ENCODE measurements at places on chromosomes 16 and 17.
A peak's percentile ranks its signal among the peaks of the same experiment; 100 is the strongest.

DNA sequence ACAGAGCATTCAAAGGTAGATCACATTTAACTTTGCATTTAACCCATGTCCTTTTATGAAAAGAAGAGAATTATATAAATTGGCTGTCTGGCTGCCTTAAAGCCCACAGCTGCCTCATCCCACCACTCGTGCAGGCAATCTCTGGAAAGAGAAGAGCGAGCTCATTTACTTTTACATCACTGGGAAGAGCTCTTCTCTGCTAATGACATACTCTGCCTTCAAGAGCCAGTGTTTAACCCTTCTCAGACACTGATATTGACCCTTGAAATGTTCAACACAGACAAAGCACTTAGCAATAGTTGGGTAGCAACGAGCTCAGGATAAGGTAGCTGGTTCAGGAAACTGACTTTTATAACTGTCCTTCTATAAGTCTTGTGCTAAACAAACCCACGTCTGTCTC, 6.8 kb downstream of the KRT38 start:
- H3K36me3 ChIP-seq: no peaks in the 10 kb centered on the region
- DNase-seq: no peak
- no peaks in the 10 kb centered on the region for H3K4me1 ChIP-seq
- H3K27ac ChIP-seq: no peak overlapping the region
- H3K27me3 ChIP-seq: no peaks in the 10 kb centered on the region

DNA sequence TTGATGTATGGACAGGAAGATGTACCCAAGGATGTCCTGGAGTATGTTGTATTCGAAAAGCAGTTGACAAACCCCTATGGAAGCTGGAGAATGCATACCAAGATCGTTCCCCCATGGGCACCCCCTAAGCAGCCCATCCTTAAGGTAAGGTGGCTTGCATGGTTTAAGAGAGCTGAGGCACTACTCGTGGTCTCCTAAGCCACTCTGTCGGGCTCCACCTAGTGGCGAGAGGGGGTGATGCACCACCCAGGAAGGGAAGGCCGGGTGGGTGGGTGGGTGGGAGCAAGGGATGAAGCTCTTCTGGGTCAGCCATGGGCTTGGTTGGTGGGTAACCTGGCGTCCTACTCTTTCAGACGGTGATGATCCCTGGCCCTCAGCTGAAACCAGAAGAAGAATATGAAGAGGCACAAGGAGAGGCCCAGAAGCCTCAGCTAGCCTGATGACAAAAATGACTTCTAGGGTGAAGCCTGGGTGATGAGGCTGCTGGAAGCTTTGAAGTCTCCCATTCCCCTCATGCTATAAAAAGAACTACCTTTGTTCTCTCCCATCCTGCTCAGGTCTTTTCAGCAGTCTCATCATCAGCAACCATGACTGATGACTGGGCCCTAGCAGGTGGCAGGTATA, 21.5 kb downstream of the GPR179 start:
- peaks cover 52% of the 10 kb centered on the region for H3K36me3 ChIP-seq
- no peak overlapping the region for H3K27ac ChIP-seq
- DNase-seq: peak; percentile 37
- H3K4me1 ChIP-seq: peaks cover 14% of the 10 kb centered on the region
- H3K4me3 ChIP-seq: no peak overlapping the region

GRCh38 chr16:65834688-65835087, 531.8 kb upstream of the CDH5 start:
- no peak overlapping the region for H3K27ac ChIP-seq
- H3K27me3 ChIP-seq: peaks cover 4% of the 10 kb centered on the region
- H3K4me3 ChIP-seq: no peak overlapping the region
- no peaks in the 10 kb centered on the region for H3K4me1 ChIP-seq
- no peak for DNase-seq
- no peaks in the 10 kb centered on the region for H3K36me3 ChIP-seq

DNA sequence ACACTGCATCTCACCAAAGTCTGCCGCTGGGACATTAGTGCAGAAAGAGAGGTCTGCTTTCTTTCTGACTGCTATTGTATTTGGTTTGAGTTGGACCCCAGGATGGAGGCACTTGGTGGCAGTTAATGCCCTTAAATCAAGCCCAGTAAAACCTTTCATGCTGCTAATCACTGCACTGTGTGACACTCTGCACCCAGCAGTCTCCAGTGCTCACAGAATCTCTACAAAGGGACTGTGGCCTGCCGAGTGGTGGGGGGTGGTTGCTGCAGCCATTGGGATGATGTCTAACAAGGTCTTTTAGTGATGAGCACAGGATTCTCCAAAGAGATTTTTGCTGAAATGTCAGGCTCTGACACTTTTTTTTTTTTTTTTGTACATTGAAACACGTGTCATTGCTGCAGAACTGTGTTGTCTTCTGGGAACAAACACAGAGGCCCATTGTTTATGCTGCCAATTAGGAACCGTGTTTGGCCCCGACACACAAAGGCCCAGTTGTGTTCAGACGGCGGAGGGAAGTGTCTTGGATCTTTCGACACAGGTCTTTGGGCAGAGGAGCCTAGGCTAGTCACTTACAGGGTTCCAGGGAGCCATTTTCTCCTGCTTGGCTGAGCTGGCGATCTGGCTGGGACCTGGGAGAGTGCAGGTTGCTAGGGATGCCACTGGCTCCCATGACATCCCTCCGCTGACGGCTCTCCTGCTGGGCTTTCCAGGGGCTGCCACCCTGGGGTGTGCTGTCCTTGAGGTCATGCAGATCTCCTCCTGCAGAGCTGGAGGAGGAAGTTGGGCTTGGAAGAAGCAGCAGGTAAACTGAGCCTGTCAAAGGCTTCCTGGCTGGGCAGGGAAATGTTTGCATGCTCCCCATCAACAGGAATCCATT, 16.2 kb upstream of the TNRC6C start:
- H3K36me3 ChIP-seq: no peaks in the 10 kb centered on the region
- no peak for DNase-seq
- H3K4me1 ChIP-seq: no peaks in the 10 kb centered on the region
- peaks cover 3% of the 10 kb centered on the region for H3K27me3 ChIP-seq
- no peak overlapping the region for H3K4me3 ChIP-seq

DNA sequence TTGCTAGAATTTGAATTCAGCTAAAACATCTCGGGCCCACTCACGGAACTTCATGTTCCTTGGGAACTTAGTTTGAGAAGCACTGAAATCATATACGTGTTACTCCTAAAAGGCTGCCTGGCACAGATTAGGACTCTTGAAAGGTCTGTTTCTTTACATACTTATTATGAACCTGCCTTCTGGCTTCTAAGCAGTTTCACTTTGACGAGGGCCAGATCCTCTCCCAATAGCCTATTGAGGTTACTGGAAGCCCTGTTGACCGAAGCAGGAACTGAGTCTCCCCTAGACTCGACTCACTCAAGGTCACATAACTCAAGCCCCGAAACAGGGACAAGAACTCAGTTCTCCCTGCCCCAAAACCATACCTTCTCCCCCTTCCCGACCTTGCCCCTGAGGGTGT, 121.9 kb upstream of the PLCG2 start:
- no peak for DNase-seq
- H3K4me1 ChIP-seq: no peaks in the 10 kb centered on the region
- H3K4me3 ChIP-seq: no peak overlapping the region
- H3K27me3 ChIP-seq: no peaks in the 10 kb centered on the region
- H3K36me3 ChIP-seq: peaks cover 71% of the 10 kb centered on the region

DNA sequence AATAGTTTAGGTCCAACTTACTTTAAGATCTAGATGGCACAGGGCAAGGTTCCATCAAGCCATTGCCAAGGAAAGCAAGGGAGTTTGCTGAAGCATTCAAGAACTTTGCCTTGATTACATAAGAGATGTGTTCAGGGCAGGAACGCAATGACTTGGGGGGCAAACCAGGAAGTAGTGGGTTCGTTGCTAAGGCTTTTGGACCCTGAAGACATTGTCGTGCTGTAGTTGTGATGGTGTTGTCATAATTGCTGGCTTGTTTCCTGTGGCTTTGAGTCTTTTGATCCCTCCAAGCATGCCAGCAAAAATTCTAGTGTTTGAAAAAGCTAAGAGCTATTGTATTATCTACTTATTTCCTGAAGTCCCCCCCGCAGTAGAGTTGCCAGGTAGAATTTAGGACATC, 70.7 kb upstream of the HNF1B start:
- H3K36me3 ChIP-seq: no peaks in the 10 kb centered on the region
- H3K27ac ChIP-seq: no peak overlapping the region
- DNase-seq: peak; percentile 16

GRCh38 chr17:42537826-42538451, 1.9 kb downstream of the NAGLU start:
- peak overlapping the region; percentile 24 for H3K27ac ChIP-seq
- peaks cover 23% of the 10 kb centered on the region for H3K4me1 ChIP-seq
- H3K4me3 ChIP-seq: peak overlapping the region; percentile 77
- no peaks in the 10 kb centered on the region for H3K27me3 ChIP-seq
- H3K36me3 ChIP-seq: no peaks in the 10 kb centered on the region

DNA sequence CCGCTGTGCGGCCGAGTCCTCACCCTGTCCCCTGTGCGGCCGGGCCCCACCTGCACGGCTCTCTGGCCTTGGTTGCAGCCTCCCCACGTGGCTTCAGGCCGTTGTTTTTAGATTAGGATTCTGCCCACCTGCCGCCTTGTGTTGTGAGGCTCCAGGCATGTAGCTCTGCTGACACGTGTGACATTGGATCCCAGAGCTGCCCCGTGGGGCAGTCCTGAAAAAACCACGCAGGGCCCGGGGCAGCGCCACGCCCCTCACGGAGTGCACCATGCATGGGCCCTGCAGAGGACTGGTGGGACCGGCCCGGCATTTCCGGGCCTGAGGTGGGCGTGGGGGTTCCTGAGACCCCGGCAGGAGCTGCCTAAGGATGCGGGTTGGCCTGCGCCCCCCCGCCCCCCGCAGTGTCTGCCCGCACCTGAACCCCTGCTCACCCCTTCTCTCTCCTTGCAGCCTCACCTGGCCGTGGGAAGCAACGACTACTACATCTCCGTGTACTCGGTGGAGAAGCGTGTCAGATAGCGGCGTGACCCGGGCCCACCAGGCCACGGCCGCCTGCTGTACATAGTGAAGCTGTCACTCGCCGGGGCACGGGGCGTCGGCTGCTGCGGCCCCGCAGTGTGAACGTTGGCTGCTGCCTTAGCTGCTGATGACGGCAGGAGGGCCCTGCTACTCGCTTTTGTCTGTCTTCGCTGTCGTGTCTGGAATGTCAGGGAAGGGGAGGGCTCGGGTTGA, 27.7 kb upstream of the CHMP6 start:
- no peaks in the 10 kb centered on the region for H3K27me3 ChIP-seq
- no peak for DNase-seq
- peaks cover 4% of the 10 kb centered on the region for H3K4me1 ChIP-seq
- H3K4me3 ChIP-seq: no peak overlapping the region

- H3K4me1 ChIP-seq: no peaks in the 10 kb centered on the region
- no peak for DNase-seq
- no peaks in the 10 kb centered on the region for H3K36me3 ChIP-seq
- no peak overlapping the region for H3K4me3 ChIP-seq
- no peaks in the 10 kb centered on the region for H3K27me3 ChIP-seq
- no peak overlapping the region for H3K27ac ChIP-seq
Measured at GRCh38 chr17:78441271-78441971, 63.0 kb downstream of the PGS1 start.

GRCh38 chr16:50126183-50126582, 26.9 kb upstream of the TENT4B start:
- H3K4me1 ChIP-seq: peaks cover 11% of the 10 kb centered on the region
- H3K4me3 ChIP-seq: no peak overlapping the region
- no peaks in the 10 kb centered on the region for H3K36me3 ChIP-seq
- no peak for DNase-seq
- no peak overlapping the region for H3K27ac ChIP-seq

- no peaks in the 10 kb centered on the region for H3K27me3 ChIP-seq
- DNase-seq: no peak
- no peak overlapping the region for H3K27ac ChIP-seq
- H3K4me1 ChIP-seq: peaks cover 29% of the 10 kb centered on the region
- H3K4me3 ChIP-seq: no peak overlapping the region
- H3K36me3 ChIP-seq: peaks cover 15% of the 10 kb centered on the region
Measured at GRCh38 chr17:42835732-42836131, 2.5 kb downstream of the PSME3 start.

GRCh38 chr17:29588017-29588561, 1.4 kb downstream of the GIT1 start:
- H3K27me3 ChIP-seq: no peaks in the 10 kb centered on the region
- H3K27ac ChIP-seq: peak overlapping the region; percentile 94
- peak overlapping the region; percentile 95 for H3K4me3 ChIP-seq

- no peaks in the 10 kb centered on the region for H3K36me3 ChIP-seq
- H3K27me3 ChIP-seq: no peaks in the 10 kb centered on the region
Measured at GRCh38 chr16:11105038-11105903, 150.7 kb downstream of the SOCS1 start.

DNA sequence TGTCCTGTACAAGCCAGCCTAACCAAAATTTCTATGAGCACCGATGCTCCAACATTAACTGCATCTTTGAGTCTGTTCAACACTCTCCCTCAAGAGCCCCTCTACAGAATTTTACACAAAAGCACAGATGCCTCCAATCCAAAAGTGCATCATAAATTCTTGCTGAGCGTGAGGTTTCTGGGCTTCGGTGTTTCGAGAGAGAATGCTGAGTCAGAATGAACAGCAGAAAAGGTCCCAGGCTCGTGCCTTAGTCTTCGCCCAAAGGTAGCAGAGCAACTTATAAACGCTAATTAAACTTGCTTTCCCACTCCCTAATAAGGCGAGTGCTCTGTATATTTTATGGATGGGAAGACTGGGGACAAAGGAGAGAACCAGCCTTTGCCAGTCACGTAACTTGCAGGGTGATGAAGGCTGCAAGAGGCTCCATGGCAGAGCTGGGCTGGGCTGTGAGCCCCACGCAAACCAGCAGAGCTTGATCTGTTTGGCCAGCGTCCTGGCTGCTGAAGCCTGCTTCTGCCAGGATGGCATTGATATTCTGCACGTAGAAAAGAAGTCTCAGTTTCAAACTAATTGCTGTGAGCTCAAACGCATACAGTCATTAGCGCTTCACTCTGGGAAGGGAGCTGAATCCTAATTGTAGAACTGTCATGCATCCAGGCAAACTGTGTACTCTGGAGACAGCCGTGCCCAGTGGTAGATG, 138.5 kb downstream of the DNAH9 start:
- H3K4me1 ChIP-seq: no peaks in the 10 kb centered on the region
- no peak overlapping the region for H3K4me3 ChIP-seq
- H3K27me3 ChIP-seq: no peaks in the 10 kb centered on the region
- DNase-seq: no peak
- no peak overlapping the region for H3K27ac ChIP-seq

GRCh38 chr17:21289902-21290571, 5.5 kb downstream of the MAP2K3 start:
- peaks cover 2% of the 10 kb centered on the region for H3K27me3 ChIP-seq
- no peak overlapping the region for H3K27ac ChIP-seq
- no peaks in the 10 kb centered on the region for H3K36me3 ChIP-seq
- H3K4me1 ChIP-seq: peaks cover 39% of the 10 kb centered on the region
- H3K4me3 ChIP-seq: no peak overlapping the region

GRCh38 chr16:67241008-67241900, 6.0 kb downstream of the FHOD1 start:
- no peak overlapping the region for H3K27ac ChIP-seq
- no peak overlapping the region for H3K4me3 ChIP-seq
- H3K4me1 ChIP-seq: peaks cover 25% of the 10 kb centered on the region
- no peak for DNase-seq
- H3K27me3 ChIP-seq: no peaks in the 10 kb centered on the region
- H3K36me3 ChIP-seq: peaks cover 24% of the 10 kb centered on the region

DNA sequence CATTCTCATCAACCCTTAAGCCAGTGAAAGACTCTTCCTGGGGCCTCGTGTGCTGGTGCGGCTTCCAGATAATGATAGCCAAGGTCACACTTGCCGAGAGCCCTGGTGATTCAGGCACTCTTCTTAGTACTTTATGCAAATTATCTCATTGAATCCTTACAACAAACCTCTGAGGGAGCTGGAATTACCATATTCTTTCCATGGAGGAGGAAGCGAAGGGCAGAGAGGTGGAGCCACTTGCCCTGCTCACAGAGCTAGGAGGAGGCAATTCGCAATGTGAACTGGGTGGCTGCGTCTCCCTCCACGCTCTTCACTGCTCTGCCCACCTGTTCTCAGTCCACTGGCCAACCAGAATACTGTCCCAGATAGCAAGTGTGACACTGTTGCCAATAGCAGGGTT, 409.7 kb downstream of the SNX29 start:
- H3K4me1 ChIP-seq: peaks cover 14% of the 10 kb centered on the region
- H3K4me3 ChIP-seq: no peak overlapping the region
- DNase-seq: no peak
- H3K36me3 ChIP-seq: peaks cover 23% of the 10 kb centered on the region
